ENCODE measurements at places on chromosomes 11 and 22.

DNA sequence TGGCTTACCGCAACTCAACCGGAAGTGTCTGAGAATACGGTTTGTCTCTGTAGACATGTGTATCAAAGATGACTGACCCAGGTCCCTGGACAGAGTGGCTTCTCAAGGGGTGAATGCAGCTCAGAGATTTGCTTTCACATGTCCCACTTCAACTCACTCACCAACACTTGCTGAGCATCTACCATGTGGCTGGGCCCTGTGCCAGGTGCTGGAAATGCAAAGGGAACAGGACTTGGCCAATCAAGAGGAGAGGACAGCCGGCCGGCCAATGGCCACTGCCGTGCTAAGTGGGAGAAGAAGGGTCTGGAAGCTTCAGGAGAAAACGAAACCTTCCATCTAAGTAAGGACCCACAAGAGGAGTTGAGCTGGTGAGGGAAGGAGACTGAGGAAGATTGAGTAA, 151.3 kb downstream of the CEP164 start:
- no peak for DNase-seq

DNA sequence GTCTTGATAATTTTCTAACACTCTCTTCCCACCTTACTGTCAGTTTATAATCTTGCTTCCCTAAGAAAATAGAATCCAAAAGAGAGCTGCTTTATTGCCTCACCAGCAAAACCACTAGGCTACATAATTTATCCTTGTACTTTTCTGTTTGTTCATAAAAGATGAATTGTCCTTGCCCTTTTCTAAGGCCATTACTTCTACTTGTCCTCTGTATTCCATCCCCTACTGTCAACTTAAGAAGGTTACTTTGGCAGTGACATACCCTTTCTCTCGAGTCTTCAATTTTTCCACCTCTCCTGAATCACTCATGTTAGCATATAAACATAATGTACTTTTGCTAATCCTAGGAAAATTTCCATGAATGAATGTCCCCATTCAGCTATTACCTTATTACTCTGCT, 18.0 kb downstream of the BIRC2 start:
- no peak for DNase-seq

DNA sequence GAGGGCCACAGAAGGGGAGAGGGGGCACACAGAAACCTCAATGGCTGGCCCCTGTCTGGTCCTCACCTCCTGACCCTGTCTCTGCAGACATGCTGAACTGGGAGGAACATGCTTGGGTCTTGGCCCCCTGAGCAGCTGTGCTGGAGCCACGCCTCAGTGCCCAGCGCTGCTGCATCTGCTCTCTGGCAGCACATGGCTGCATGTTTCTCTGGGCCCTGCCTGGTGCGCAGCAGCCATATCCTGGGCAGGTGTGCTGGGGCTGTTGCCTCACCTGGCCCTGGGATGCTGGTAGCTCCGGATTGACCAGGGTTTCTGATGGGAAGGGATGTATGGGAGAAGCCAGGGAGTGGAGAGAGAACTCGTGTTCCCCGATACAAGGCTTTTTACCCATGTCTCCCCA, 248.0 kb downstream of the ST3GAL4 start:
- DNase-seq: no peak

- DNase-seq: no peak
Observed at GRCh38 chr11:29280452-29280851, 736.4 kb downstream of the KCNA4 start.

GRCh38 chr11:104036588-104036987, at the start of gene DDI1:
Gene DDI1 (plus strand): TSS chr11:104036640. CDS start chr11:104036823, 183 bp downstream.
- DNase-seq: no peak

GRCh38 chr11:63749624-63750023, 19.0 kb downstream of the ZFTA start:
- no peak for DNase-seq

GRCh38 chr22:19812910-19813309, 41.8 kb downstream of the GNB1L start:
- no peak for DNase-seq

DNA sequence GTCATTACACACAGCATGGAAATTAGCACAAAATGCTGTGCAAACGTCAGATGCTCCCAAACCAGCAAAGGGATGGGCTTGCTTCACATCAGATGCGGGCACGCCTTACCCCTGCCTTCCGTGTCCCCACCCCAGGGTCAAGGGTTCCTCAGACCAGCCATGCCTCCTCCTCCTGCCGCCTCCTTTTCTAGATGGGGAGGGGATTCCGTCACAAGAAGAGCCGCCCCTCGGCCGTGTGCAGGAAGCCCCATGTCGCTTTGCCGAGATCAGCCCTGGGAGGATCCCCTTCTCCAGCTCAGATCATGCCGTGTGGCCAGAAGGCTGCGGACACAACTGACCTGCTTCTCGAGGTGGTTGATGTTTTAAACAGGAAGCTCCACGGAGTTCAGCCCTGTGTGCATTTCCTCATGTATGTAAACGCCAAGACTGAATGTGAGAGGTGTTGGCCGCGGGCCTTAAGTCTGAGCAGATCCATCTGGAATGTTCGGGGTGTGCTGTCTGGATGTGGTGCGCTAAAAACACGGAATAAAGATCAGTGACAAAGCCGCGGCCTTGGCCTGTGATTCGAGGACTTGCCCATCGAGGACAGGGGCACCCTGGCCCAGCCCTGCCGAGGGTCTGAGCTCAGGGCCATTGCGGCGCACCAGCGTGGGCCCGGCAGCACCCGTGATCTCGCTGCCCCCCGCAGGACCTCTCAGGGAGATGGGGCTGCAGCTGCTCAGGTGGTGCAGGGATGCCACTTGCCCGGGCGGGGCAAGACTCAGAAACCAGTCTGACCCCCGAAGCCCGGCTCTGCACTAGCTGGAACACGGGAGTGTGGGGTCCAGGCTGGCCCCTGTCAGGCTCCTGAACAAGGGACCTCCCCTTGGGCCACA, 412.9 kb downstream of the TBC1D22A start:
- DNase-seq: no peak

DNA sequence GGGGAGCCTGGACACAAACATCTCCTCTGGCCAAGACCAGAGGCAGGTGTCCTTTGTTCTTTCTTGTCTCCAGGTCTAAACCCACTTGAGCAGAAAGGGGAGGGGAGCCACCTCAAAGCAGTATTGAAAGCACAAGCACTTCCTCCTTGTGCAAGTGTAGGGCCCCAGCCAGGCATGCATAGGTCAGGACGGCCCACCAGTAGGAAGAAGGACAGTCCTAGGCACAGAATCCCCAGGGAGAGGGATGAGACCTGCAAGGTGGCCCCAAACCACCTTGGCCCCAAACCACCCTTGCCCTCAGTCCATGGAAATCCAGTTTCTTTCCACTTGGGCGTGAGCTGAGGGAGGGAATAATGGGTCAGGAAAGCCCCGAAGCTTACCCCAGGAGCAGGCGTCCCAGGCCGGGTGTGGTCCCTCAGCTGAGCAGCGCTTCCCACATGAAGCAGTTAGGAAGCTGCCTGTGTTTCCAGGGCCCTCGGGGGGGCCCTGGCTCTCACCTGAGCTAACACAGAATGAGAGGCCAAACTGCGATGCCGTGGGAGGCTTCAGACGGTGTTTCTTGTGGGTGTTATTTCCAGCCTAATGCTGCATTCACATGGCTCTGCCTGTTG, 20.4 kb upstream of the IGSF9B start:
- no peak for DNase-seq

DNA sequence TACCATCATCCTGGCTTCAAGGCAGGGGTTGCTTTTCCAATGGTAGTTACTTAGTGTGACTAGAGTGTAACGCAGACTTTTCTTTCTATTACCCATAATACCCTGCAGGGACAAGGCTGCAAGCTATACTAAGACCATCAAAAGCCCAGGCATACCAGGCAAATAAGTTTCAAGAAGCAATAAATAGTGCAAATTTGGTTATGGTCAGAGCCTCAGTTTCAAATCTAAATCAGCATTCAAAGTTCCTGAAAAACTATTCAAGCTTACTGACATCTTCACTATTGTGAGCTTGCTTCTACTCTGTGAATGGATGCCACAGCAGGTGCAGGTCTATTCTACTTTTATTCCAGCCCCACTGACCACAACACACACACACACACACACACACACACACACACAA, 2.5 kb upstream of the HBB start:
- DNase-seq: no peak

DNA sequence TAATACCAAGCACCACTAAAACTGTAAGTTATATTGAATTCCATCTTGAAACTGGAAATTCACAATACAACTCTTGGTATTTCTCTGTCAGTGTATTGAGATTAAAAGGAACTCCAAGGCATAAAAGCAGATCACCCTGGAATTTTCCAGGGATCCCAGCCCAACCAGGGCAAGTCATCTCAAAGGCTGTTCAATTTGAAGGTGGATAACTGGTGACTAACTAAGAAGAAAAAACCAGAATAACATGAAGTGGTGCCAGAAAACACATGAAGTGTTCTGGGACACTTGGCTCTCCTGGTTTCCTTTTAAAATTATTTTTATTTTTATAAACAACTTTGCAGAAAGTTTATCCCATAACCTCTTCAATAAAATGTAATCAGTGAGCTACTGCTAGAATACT, 7.8 kb upstream of the BMAL1 start:
- no peak for DNase-seq

DNA sequence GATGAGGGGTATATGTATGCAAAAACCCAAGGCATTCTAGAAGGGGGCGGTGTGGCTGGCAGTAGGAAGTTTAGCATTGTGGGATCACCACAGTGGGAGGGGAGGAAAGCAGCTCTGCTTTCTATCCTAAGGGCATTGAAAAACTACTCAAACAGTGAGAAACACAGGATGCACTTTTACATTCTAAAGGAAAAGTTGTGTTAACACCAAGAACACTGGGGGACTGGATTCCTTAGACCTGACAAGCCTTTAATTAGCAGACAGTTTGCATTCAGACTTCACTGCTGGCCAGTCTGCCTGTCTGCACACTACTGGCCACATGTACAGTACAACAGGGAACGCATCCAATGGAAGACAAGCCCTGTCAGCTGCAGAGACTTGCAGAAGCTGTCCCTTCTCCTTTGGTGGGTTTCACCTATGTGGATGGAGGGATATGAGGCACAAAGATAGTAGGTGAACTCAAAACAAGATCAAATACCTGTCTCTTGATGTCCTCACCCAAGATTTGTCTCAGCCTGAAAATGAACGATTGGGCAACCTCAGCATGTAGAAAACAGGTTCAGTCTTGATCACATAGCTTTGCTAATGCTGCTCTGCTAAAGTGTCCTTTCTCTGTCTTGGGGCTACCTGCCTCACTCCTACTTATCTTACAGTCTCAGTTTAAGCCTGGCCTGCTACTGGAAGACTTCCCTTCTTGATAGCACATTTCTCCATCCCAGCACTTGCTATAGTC, 64.8 kb downstream of the TENM4 start:
- no peak for DNase-seq

DNA sequence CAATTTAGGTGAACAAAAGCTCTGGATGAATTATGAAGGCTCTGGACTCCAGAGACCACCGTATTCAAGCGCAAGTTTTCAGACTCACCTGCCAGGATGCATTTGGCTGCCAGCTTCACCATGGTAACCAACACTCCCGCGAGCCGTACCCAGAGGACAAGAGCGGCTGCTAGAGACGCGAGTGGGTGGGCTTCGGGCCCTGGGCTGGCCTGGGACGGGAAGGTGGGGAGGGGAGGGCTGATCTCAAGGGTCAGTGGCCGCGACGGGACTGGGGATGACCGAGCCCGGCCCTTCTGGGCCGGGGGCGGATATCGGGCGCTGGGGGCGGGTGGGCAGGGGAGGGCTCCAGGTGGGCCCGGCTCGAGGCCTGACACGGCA, 344 bp downstream of the IFT27 start:
- DNase-seq: peak; percentile 56

DNA sequence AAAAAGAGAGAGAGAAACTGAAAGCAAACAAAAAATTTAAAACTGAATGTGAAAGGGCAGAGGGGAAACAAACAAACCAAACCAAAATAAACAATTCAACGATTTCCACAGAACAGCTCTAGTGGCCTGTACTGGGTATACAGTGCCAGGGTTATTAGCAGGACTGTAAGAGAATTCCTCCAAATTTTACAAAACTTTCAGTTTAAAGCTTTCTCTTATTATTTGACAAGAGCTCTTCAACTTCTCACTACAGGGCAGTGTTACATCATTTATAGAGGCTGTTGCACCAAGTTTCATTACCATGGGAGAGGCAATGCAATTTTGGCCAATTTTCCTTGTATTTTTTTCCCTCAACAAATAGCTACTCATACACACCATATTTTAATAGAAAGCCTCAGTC, 44.3 kb upstream of the CLPB start:
- DNase-seq: no peak

DNA sequence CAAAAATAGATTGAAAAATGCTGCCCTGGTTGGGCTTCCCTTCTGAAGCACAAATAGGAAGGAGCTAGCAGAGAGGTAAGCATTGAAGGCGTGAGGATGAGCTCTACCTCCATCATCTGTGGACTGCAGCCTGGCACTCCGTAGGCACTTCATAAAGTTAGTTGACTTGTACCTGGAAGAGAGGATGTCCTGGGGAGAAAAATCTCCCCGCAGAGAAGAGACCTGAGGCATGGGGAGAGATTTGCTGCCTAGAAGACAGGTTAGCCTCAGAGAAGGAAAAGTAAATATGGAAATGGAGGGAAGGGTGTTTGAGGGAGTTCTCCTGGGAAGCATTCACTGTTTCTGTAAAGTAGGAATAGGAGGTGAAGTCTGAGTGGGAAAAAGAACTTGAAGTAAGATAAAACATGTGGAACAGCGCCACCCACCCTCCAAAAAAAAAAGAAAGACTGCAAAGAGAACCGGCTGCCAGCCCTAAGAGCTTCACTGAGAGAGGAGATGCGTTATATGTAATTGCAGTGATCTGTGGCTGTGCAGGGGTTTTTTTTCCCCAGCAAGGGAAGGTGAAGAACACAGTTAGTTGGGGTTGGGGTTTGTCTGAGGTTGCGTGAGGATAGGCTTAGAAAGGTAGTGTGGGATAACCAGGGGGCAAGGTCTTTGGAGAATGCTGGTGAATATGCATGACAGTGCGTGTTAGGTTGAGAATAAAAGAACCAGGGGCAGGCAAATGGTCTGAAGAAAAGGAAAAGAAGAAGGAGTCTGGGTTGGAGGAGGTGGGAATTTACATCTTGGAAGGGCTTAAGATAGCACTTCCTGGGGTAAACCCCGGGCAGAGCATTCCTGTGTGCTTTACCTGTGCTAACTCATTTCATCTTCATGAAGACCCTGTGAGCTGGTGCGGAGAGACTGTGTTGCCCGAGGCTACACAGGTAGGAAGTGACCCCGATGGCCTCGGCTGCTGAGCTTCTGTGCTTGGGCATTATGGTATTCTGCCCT, 16.0 kb downstream of the TNRC6B start:
- no peak for DNase-seq

DNA sequence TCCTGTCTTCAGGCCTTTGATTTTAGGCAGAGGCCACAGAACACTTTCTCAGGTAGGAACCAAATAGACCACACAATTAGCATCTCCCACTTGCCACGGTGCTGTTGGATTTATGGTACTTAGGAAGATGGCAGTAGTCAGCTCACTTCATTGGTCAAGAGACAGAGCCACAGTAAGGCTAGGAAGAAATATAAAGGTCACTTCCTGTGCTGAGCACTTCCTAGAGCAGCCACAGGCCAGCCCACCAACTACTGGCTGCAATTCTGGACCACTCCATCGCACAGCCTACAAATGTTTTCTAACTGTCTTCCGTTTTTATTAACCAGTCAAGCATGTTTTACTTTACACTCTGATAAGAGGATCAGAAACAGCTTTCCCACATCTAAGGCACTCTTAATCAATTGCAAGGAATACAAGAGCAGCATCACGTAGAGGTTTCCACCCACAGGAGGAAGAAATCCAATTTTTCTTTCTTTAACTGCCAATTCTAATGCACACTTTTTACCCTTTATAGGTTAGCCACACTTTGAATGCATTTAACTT, 54.7 kb downstream of the ABTB2 start:
- no peak for DNase-seq

GRCh38 chr22:47567126-47568090, 805.0 kb downstream of the TBC1D22A start:
- DNase-seq: no peak

GRCh38 chr11:102716527-102716926, 8.2 kb downstream of the MMP8 start:
- DNase-seq: no peak
